ENCODE measurements at places on chromosomes 3 and 15. TPM values are rescaled to one million over a fixed set of nuclear protein-coding genes. Genes with fewer than 3 reads are reported as not detected.
A peak's percentile ranks its signal among the peaks of the same experiment; 100 is the strongest.

The PRR20G gene
- polyA plus RNA-seq: not detected

The XIRP1 gene
- polyA plus RNA-seq: 0.25 TPM

The CTNNB1 gene
- 550 TPM for polyA plus RNA-seq

GRCh38 chr3:46367811-46368210, 2.9 kb upstream of the CCR5 start:
- DNase-seq: no peak

DNA sequence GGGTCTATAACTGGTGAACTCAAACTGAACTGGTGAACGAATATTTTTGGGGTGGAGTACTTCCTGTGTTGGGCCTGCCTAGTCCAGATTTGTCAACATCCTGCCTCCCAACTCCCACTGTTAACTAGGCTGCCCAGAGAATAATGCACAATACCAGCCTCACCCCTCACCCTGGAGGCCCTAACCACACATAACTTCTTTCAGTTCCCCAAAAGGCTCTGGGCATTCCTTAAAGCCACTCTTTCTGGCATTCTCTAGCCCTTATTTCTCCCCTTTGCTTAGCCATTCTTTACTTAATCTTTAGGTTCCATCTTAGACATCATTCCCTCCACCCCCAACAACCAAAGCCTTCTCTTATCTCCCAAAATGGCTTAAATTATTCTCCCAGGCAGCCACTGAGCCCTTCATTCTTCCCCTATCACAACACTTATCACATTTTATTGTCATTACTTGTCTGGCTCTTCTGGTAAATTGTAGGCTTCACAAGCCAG, 9.1 kb upstream of the SEC11A start:
- DNase-seq: no peak

- DNase-seq: no peak
These were observed 48.4 kb downstream of the HES1 start for GRCh38 chr3:194184265-194184751.

DNA sequence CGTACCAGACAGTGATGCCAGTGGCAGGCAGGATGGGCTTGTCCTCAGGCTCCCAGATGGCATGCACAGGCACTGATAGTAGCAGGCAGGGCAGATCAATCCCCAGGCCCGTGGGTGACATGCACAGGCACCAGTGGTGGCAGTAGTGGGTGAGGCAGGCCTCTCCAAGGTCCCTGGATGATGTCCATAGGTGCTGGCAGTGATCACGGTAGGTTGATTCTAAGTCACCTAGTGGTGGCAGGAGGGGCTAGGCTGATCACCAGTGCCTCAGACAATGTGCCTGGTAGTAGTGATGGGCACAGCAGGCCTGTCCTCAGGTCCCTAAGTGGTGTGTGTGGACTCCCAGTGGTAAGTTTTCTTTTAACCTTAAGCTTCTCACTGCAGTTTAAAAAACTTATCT, 19.6 kb downstream of the CEP63 start:
- DNase-seq: no peak

DNA sequence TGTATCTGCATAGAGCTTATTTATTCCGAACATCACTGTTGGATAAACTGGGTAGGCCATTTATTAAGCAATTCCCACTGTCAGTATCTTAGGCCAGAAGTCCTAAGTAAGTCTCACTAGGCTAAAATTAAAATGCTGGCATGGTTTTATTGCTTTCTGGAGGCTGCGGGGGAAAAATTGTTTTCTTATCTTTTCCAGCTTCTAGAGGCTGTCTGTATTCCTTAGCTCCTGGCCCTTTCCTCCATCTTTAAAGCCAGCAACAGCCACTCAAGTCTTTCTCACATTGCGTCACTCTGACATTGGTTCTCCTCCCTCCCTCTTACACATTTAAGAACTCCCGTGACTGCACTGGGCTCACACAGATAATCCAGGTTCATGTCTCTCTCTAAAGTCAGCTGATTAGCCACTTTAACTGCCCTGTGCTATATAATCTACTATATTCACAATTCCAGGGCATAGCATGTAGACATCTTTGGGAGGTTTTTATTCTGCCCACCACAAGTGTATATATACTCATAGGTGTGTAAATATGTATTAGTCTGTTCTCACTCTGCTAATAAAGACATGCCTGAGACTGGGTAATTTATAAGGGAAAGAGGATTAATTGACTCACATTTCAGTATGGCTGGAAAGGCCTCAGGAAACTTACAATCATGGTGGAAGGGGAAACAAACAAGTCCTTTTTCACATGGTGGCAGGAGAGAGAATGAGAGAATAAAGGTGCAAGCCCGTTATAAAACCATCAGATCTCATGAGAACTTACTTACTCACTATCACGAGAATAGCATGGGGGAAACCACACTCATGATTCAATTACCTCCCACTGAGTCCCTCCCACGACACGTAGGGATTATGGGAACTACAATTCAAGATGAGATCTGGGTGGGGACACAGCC, 113.5 kb upstream of the SLC7A14 start:
- DNase-seq: no peak

- no peak for DNase-seq
These were observed 14.6 kb downstream of the HDAC11 start for GRCh38 chr3:13494463-13495350.

DNA sequence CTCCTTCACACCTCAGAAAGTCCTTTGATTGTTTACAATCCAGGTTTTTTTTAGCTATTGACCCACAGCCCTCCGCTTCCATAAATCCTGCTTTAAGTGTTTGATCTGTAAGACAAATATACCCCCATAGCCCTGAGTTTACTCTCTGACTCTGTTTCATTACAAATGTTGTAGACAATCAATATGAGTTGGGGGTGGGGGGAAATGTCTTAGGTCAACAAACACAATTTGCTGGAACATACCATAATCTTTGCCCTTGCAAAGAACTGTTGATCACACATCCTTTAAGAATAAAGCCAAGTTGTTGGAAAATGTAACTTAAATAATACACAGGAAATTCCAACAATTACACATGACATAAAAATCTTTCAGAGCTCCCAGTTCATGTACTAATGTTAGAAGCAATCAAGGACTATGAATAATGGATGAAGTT, 301.8 kb upstream of the SEMA6D start:
- peak; percentile 31 for DNase-seq

DNA sequence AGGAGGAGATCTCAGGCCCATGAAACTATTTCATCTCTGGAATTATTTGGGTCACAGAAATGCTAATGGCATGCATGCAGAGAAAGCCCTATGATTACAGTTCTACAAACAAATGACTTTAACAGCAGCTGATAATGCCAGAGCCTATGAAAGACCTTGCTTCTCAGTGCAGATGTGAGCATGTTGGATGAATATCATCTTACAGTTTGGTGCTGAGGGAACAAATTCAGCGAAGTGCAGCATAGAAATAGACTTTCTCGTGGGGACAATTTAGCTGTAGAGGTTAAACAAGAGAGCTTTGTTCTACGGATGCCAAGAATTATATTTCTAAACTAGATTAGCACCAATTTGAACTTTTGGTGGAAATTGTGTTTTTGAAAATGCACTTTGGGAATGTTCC, 27.7 kb downstream of the PTX3 start:
- no peak for DNase-seq

All from left kidney (tissue), 8 donors.